Activated CD4-positive, alpha-beta T cell treated with anti-CD3 and anti-CD28 coated beads, Interleukin-2, amount 50 U/mL, for 4 hours (primary cell): ENCODE measurements at places on chromosomes 1 and 21.
A peak's percentile ranks its signal among the peaks of the same experiment; 100 is the strongest.

DNA sequence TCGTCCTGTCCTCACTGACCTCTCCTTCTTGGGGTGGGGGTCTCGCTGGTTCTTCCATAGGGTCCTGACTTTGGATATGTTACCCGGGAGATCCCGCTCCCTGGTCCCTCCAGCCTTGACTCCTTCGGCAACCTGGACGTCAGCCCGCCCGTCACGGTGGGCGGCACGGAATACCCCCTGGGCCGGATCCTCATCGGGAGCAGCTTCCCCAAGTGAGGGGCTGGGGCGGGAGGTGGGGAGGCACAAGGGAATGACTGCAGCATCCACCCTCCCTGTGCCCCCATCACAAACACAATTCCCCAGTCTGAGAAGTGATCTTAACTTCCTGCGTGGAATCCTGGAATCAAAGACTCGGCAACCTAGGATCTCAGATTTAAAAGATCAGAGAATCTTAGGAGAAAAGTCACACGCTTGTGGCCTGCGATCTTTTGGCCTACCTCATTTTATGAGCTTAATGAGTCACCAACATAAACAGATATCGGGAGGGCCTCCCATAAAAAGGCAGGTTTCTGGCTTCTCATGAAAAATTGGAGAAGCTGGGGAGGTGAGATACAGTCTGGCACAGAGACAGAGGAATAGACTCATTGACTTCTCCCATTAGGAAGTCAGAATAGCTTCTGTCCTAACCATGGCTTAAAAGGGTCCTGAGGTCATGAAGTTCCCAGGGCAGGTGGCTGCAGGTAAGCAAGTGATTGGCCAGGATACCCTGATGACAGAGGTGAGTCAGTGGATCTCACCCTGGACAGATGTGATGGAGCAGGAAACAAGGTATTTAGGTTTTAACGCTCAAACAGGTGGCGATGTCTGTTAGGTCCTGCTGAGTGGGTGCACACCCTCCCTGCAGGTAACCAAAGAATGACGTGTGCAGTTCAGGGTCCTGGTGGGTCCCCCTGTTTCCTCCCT lies 15.9 kb upstream of the PADI3 start:
- no peak for DNase-seq

- DNase-seq = no peak
These were observed 85.4 kb downstream of the IGSF21 start for GRCh38 chr1:18192974-18193373.

GRCh38 chr1:48750109-48750508 lies 26.6 kb downstream of the BEND5 start:
- DNase-seq = no peak

DNA sequence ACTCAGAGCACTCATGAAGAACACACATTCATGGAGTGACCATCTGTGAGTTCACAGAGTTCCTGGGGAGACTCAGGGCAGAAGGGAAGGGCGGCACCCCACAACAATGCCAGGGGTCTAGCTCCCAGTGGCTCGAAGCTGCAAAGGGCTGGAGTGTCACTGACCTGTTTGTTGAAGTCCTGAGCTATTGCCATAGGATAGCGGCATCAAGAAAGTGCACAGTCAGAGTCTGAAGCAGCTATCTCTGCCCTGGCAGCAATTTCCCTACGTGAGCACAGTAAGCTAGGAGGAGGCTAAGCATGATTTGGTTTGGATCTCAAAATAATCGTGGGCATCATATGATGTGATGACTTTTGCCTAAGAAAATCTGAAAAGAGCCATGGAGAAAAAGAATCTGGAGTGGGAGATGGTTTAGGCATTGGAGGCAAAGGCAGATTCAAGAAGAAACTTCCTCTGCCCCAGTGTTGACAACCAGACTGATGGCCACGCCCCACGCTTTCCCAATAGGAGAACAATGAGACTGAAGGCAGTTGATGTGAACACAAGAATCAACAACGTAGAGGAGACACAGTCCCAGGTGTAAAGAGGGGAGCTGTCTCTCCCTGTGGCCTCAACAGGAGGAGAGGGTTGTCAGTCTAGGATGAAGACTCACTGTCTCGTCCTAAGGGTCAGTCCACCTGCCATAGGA lies 100.0 kb upstream of the SLC25A33 start:
- no peak for DNase-seq

DNA sequence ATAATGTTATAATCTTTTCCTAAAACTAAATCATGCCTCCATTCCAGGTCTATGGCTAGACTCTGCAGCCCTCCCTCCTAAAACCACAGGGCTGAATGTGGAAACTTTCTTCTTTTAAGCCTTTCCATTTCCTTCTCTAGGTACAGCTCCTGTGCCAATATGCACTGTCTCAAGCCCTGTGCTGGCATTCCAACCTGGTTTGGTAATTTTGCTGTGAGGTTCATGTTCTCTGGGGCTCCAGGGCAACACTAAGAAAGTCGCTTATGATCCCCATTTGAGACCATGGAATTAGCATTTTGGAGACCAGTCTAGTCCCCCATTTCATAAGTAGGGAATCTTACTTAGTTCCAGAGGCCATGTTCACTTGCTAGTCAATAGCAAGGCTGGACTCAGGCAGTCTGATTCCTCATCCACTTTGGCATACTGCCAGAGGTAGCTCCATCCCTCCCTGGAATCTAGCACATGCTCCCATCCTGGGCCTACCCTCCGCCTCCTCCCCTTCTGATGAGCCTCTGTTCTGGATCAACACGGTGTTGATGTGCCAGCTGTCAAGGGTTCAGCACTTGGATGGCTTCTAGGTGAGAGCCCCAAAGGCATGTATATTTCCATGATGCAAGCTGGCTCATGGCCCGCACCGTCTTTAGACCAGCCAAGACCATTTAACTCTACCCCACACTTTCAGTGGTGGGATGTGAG lies 36.5 kb downstream of the ZMYND12 start:
- DNase-seq = no peak

DNA sequence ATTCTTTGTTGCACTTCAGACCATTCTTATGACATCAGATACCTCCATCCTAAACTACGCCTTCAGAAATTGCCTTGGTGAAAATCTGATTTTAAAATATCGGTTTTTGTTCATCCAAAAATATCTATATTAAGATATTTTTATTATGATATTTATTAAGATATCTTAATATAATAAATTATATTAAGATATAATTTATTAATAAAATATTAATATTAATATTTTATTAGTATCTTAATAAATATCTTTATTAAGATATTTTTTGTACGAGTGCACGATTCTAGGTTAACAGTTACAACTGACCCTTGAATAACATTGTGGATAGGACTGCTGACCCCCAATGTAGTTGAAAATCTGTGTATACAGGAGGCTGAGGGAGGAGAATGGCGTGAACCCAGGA lies 20.9 kb downstream of the PADI4 start:
- no peak for DNase-seq

- DNase-seq = peak; percentile 41
These were observed 774 bp upstream of the DYRK1A start for GRCh38 chr21:37365517-37366481.

GRCh38 chr1:51729156-51729823 lies 112.4 kb downstream of the OSBPL9 start:
- DNase-seq = peak; percentile 90
